ENCODE measurements at places on chromosomes 16 and 17.

GRCh38 chr16:4115209-4115948 lies 863 bp downstream of the ADCY9 start:
- peak; percentile 72 for DNase-seq

GRCh38 chr17:50469208-50469605 lies 527 bp upstream of the CHAD start:
- DNase-seq, result no peak

- peak; percentile 67 for DNase-seq
Measured at GRCh38 chr16:983044-984030, 1.8 kb downstream of the SOX8 start.

GRCh38 chr16:77877712-77878347 lies 89.5 kb downstream of the VAT1L start:
- DNase-seq, result no peak

DNA sequence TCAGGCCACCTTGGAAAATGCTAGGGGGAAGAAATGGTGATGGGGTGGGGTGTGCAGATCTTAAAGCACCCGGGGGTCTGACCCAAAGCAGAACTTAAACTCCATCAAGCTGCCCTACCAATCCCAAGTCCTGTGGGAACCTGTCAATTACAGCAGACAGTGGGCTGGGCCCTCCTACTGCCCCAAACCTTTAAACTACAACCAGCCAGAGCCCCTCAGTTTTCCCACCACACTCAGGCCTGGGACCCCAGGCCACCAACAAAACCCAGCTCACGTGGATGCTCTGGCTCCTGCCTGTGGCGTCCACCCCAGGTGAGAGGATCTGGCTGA lies 2.7 kb downstream of the MYO18A start:
- no peak for DNase-seq

- peak; percentile 16 for DNase-seq
Measured at GRCh38 chr16:46947900-46948547, 25.4 kb downstream of the DNAJA2 start.

- peak; percentile 9 for DNase-seq
Measured at GRCh38 chr17:78266231-78266631, 34.8 kb downstream of the TMEM235 start.

- DNase-seq, result no peak
Measured at GRCh38 chr16:58332997-58333700, 38.3 kb upstream of the PRSS54 start.

- DNase-seq, result no peak
Measured at GRCh38 chr16:8850279-8850885, 18.4 kb downstream of the CARHSP1 start.

- no peak for DNase-seq
Measured at GRCh38 chr17:35912942-35913341, 17.6 kb downstream of the RDM1 start.

DNA sequence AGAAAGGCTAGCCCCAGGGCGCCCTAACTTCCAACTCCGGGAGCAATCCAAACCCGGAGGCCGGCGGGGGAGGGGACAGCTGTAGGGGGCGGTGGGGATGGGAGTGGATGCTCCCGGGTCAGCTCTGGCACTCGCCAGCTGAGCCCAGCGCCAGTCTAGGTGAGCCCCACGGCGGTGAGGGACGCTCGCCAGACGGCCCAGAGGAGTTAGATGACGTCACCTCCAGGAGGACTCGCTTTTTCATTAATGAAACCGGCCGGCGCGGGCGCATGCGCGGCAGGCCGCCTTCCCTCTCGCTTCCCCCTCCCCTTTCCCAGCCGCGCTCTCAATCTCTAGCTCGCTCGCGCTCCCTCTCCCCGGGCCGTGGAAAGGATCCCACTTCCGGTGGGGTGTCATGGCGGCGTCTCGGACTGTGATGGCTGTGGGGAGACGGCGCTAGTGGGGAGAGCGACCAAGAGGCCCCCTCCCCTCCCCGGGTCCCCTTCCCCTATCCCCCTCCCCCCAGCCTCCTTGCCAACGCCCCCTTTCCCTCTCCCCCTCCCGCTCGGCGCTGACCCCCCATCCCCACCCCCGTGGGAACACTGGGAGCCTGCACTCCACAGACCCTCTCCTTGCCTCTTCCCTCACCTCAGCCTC lies at the start of gene NF1:
Gene NF1, plus strand, starts transcription at position 378 of the 636 bp plus-strand sequence. CDS start 333 bp downstream, outside the sequence.
- DNase-seq, result peak; percentile 87

DNA sequence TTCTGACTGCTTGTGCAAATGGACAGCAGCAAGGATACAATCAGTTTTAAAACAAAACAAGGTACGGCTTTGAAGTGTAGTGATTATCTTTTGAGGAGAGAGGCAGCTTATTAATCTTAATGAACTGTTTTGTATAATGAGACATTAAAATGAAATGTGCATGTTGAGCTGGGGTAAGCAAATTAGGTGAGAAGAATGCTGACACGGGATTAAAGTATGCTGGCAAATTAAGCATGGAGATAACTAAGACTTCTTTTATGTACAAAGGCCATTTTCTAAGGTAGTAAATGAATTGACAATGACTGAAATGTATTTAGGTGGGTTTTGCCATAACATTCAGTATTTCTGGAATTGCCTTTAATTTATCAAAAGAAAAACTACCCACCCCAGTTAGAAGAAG lies 18.7 kb downstream of the DNAJC7 start:
- no peak for DNase-seq

DNA sequence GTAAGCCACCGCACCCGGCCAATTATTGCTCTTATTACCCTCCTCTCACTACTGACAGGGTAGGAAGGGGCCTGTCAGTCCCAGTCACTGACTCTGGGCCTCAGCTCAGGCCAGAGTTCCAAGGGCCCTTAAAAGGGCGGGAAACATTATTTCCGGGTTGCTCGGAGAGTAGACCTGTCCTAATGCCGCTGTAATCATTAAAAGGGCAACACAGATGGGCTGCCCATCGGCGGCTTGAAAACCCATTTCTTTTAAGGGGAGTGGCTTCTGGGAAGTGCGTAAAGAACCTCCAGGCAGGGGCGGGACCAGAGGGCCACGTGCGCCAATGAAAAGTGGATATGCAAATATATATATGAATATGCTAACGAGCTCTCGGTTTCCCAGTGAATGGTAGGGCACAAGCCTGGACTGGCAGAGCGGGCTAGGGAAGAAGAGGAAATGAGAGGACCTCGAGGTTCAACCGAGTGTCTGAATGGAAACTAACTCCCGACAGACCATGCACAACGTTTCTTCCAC lies 26.6 kb downstream of the PIPOX start:
- no peak for DNase-seq

- peak; percentile 48 for DNase-seq
Measured at GRCh38 chr17:19346351-19347255, 15.9 kb downstream of the B9D1 start.

All from right kidney (tissue), 9 donors.